ENCODE measurements at places on chromosomes 16 and 17.

DNA sequence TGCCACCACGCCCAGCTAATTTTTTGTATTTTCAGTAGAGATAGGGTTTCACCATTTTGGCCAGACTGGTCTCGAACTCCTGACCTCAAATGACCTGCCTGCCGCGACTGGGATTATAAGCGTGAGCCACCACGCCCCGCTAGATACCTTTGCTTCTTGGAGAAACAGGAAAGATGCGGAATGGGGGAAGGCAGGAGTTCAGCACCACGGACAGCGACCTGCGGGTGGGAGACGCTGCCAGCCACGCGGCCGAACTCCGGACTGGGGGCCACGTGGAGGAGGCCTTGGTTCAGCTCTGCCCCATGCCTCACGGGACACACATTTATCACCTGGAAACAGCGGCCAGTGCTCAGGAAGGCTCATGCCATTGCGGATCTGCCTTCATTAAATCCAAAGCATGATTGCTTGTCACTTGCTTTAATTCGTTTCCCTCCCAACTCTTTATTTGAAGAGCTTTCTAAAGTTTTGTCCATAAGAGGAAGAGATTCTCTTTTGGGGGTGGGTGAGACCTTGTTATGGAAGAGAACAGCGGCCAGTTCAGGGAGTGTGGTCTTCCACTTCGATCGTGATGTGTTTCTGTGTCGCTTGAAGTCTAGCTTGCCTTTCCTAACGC, 219.9 kb downstream of the ENGASE start:
- no peak overlapping the region for H3K4me3 ChIP-seq
- H3K36me3 ChIP-seq: no peaks in the 10 kb centered on the region
- H3K27ac ChIP-seq: no peak overlapping the region
- no peak for DNase-seq
- peaks cover 6% of the 10 kb centered on the region for H3K27me3 ChIP-seq

- H3K27ac ChIP-seq: no peak overlapping the region
- no peak for DNase-seq
- H3K27me3 ChIP-seq: peaks cover 79% of the 10 kb centered on the region
- peaks cover 11% of the 10 kb centered on the region for H3K4me1 ChIP-seq
These were observed 3.6 kb downstream of the SOST start for GRCh38 chr17:43754947-43755346.

- DNase-seq: no peak
- peaks cover 6% of the 10 kb centered on the region for H3K4me1 ChIP-seq
- peak overlapping the region; percentile 65 for H3K27ac ChIP-seq
- no peaks in the 10 kb centered on the region for H3K36me3 ChIP-seq
These were observed 40.2 kb downstream of the C16orf87 start for GRCh38 chr16:46790599-46791270.

- DNase-seq: no peak
- H3K27ac ChIP-seq: no peak overlapping the region
- no peak overlapping the region for H3K4me3 ChIP-seq
- H3K36me3 ChIP-seq: no peaks in the 10 kb centered on the region
- H3K27me3 ChIP-seq: peaks cover 36% of the 10 kb centered on the region
These were observed 6.2 kb downstream of the EFNB3 start for GRCh38 chr17:7711051-7711755.

GRCh38 chr16:13944816-13945215, 24.9 kb downstream of the ERCC4 start:
- H3K4me1 ChIP-seq: peaks cover 4% of the 10 kb centered on the region
- no peak overlapping the region for H3K27ac ChIP-seq
- DNase-seq: no peak
- H3K4me3 ChIP-seq: no peak overlapping the region
- peaks cover 15% of the 10 kb centered on the region for H3K36me3 ChIP-seq

GRCh38 chr16:2497116-2497630, 16.6 kb upstream of the ATP6V0C start:
- DNase-seq: no peak
- no peak overlapping the region for H3K4me3 ChIP-seq
- H3K4me1 ChIP-seq: peaks cover 39% of the 10 kb centered on the region
- peaks cover 13% of the 10 kb centered on the region for H3K36me3 ChIP-seq
- peak overlapping the region; percentile 23 for H3K27ac ChIP-seq

Data from esophagus muscularis mucosa (tissue), 4 donors.